ENCODE measurements at places on chromosomes 6 and 20.

DNA sequence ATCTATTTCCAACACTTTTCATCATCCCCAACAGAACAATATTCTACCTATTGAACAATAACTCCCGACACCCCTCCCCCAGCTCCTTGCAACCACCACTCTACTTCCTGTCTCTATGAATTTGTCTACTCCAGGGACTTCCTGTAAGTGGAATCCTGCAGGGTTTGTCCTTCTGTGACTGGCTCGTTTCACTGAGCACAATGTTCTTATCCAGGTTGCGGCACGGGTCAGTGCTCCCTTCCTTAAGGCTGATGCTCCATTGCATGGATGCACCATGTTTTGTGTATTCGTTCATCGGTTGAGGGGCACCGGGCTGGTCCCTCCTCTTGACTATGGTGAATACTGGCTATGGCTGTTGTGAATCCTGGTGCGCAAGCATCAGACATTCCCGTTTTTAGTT, 163.2 kb downstream of the TBXT start:
- DNase-seq, result no peak

DNA sequence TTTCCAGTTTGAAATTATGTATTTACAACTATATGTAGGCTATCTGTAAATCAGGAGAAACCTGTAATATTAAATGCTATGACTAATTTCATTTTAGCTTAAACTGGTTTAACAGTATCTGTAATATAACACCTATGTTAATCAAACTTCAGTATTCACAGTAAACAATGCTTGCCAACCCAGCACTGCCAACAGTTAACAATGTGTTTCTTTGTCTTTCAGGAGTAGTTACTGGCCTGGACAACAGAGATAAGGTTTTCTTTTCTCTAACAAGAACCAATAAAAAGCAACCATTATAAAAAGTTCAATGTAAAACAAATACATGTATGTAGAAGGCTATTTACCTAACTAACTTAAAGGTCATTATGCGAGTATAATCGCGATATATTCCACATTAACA, 158.8 kb downstream of the CDK19 start:
- DNase-seq, result no peak

GRCh38 chr20:39468703-39469102, 506.6 kb downstream of the DHX35 start:
- DNase-seq, result no peak

DNA sequence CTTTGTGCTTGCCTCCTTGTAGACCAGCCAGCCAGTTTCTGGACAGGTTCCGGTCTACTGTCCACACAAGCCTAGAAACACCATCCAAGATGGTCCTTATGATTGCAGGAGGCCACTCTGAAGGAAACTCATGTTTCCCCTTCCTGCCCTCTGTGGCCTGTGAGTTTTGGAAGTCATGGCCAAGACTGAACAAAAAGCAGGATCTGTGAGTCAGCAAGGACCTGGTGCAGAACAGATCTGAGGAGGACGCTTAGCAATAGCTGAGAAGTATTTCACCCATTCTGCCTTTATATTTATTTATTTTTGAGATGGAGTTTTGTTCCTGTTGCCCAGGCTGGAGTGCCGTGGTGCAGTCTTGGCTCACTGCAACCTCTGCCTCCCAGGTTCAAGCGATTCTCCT, 134.6 kb upstream of the EEF1E1 start:
- DNase-seq, result no peak

DNA sequence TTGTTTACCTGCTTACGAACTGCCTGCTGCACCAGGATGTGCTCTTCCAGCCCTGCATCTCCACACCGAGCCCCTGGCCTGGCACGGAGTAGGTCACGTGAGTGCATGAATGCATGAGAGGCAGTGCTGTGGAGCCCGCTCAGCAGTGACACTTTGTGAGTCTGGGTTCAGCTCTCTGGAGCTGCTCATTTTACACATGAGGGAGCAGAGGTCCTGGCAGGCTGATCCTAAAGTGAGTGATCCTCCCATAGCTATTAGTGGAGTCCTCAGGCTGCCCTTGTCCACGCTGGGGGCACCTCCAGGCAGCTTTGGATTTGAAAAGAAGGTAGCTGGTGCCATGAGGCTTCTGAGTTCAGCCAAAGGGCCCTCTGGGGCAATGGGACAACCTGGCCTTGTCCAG, 64.2 kb downstream of the EDN3 start:
- no peak for DNase-seq

GRCh38 chr20:6466075-6466810, 301.2 kb upstream of the BMP2 start:
- DNase-seq, result no peak

- DNase-seq, result no peak
Observed at GRCh38 chr20:31630187-31630790, 7.4 kb upstream of the COX4I2 start.

GRCh38 chr6:139881728-139882211, 507.3 kb upstream of the CITED2 start:
- DNase-seq, result peak; percentile 67

GRCh38 chr20:33072813-33073212, 6.6 kb upstream of the BPIFB4 start:
- DNase-seq, result no peak

GRCh38 chr6:140602431-140603248, 1228.2 kb upstream of the CITED2 start:
- no peak for DNase-seq

All from ACHN (cell line).